Naive B cell (primary cell): ENCODE measurements at places on chromosomes 4 and X.
A peak's percentile ranks its signal among the peaks of the same experiment; 100 is the strongest.

GRCh38 chr4:139134403-139134802, 42.6 kb downstream of the ELF2 start:
- no peak for DNase-seq

DNA sequence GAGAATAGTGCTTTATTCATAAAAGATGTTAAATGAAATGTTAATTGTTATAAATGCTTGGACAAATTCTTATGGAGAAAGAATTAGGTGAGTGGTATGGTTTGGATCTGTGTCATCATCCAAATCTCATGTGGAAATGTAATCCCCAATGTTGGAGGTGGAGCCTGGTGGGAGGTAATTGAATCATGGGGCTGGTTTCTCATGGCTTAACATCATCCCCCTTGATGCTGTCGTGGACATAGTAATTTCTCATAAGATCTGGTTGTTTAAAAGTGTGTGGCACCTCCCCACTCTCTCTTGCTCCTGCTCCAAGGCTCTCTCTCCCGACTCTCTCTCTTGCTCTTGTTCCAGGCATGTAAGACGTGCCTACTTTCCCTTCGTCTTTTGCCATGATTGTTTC, 22.5 kb downstream of the GYPE start:
- DNase-seq, result no peak

DNA sequence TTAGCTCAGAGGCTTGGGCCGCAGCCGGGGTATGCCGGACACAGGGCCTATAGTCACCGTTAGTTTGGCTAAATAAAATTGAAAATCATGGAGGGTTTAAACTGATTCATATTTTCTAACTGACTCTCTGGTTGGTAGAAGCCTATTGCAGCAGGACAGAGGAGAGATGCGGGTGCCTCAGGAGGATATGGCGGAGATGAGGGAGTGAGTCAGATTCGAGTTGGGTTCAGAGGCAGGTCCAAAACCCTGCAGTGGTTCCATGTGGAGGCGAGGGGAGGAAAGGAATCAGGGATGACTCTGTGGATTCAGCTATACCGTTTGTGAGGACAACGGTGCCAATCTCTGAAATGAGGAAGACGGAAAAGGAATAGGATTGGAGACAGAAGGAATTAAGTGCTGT, 176.6 kb downstream of the PALLD start:
- DNase-seq, result no peak

GRCh38 chr4:151940291-151940690, 179.5 kb upstream of the GATB start:
- DNase-seq, result no peak

DNA sequence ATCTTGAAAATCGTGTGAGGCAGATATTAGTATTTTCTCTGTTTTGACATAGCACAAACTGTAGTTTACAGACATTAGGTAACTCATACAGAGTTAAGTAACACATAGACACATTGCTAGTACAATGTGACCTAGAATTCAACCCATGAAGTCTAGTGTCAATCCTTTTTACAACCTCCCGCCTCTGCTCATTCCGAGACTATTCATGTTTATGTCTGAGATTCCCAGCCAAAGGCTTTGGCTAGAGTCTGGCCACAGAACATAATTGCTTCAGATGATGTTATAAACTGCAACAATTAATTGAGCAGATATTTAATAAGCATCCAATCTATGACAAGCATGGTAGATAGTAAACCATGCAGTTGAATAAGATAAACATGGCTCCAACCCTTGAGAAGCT, 841.0 kb downstream of the STIM2 start:
- no peak for DNase-seq

GRCh38 chr4:4694296-4694772, 152.5 kb upstream of the STX18 start:
- DNase-seq, result no peak

GRCh38 chrX:28015993-28016392, 34.7 kb upstream of the DCAF8L1 start:
- no peak for DNase-seq

DNA sequence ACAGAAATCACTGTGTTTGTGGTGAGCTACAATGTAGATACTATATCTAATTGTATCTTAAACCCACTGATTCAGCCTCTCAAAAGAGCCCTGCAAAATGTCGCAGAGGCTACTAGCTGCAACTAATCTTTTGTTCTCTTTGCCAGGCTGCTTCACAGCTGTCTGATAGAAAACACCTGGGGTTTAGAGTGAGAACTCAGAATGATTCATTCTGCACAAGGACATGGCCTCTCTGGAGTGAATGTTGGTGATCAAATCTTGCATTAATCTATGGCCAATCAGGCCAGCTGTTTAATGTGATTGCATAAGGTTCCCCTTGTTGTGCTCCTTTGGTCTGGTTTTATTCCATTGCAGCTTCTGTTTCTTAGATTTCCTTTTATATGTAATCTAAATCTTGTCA, 100.3 kb downstream of the EMCN start:
- DNase-seq, result no peak

GRCh38 chrX:20001588-20001987, 10.7 kb upstream of the BCLAF3 start:
- DNase-seq, result no peak

GRCh38 chrX:123087326-123087725, 96.8 kb upstream of the GRIA3 start:
- DNase-seq, result no peak

- no peak for DNase-seq
Observed at GRCh38 chr4:130640592-130640991, 1544.6 kb downstream of the C4orf33 start.

DNA sequence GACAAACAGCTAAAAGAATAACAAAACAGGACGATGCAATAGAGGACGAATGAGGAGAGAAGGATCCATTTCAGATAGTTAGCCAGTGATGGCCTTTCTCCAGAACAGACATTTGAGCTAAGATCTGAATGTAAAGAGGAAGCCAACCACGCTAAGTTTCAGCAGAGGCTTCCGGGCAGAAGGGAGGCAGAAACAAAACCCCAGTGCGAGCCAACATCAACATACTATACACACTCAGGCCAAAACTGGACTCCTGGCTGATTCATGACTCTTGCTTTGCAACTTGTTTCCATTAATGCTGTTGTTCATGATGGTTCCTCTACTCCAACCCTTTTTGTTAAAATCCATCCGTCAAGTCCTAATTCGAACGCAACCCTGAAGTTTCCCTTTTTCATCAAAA, 730.3 kb downstream of the TRIML1 start:
- no peak for DNase-seq

GRCh38 chr4:80685214-80685613, 345.3 kb upstream of the BMP3 start:
- DNase-seq, result no peak

- no peak for DNase-seq
Observed at GRCh38 chrX:74906417-74906816, 18.8 kb downstream of the NEXMIF start.

GRCh38 chr4:1192493-1193205, 20.3 kb upstream of the SPON2 start:
- no peak for DNase-seq

DNA sequence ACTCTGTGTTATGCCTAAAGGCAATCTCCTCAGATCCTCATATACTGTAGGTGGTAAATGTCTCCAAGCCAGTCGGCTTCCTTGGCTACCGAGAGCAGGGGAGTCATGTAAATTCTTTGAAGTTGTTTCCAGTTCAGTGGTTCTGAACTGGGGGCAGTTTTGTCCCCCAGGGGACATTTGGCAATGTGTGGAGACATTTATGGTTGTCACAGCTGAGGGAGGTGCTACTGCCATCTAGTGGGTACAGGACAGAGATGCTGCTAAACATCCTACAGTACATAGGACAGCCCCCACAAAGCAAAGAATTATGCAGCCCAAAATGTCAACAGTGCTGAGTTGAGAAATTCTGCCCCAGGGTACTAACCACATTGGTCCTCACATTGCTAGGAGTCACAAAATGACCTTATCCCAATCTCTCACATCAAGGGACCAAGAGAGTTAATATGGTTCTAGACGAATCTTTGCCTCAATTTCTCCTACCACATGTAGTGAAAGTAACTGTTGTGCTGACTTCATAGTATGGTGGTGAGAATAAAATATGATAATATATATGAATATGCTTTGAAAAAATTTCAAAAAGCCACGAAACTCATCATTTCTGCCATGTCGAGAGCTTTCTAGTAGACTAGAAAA, 104.4 kb upstream of the ARHGAP24 start:
- DNase-seq, result peak; percentile 41
